T47D (cell line): ENCODE measurements at places on chromosomes 6 and 20.
A peak's percentile ranks its signal among the peaks of the same experiment; 100 is the strongest.

GRCh38 chr20:13105864-13106457 is 97.2 kb downstream of the SPTLC3 start:
- peak; percentile 49 for DNase-seq

DNA sequence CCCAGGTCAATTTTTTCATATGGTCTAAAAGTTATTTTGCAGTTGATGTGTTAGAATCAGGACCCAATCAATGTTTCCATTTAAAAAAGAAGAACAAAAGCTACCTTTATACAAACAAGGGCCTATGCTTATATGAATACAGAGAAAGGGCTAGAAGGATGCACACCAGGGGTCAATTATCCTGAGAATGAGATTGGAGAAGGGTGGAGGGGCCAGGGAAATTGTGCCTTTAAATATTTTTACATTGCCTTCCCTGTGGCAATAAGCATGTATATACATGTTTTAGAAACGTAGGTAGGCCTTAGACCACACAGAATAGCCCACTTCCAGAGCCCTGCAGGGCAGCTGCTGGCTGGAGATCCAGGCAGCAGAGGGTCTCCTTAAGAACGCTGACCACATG is 12.7 kb downstream of the EXOC2 start:
- no peak for DNase-seq

DNA sequence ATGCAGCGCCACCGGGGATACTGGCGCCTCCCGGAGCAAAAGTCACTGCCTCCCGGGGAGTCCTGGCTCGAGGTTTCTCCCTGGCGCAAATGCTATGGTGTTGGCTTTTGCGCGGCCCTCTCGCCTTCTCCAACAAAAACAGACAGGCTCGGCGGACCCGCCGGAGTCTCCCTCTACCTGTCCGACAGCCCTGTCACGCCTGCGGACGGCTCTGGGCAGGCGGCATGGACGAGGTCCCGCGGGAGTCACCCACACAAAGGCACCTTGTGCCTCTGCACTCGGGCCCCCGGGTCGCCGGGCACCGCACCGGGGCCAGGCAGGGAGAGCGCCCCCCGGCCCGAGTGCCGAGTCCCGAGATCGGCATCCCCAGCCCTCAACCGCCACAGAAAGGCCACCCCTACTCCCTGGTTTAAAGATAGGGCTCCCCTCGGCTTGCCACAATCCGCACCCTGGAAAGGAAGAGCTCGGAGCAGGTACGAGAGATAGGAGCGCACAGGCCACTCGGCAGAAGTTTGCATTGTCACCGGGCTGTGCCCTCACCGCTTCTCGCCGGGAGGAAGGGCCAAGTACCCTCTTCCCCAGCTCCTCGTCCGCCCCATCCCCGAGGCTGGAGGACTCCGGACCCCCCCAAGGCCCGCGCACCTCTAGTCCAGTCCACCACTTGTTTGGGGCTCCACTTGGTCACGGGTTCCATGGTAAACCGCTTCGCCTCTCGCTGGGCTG is 903 bp downstream of the CNKSR3 start:
- DNase-seq, result no peak

GRCh38 chr6:43943781-43944250 is 173.8 kb downstream of the VEGFA start:
- DNase-seq, result no peak

GRCh38 chr6:33996120-33996475 is 149.8 kb downstream of the GRM4 start:
- no peak for DNase-seq

DNA sequence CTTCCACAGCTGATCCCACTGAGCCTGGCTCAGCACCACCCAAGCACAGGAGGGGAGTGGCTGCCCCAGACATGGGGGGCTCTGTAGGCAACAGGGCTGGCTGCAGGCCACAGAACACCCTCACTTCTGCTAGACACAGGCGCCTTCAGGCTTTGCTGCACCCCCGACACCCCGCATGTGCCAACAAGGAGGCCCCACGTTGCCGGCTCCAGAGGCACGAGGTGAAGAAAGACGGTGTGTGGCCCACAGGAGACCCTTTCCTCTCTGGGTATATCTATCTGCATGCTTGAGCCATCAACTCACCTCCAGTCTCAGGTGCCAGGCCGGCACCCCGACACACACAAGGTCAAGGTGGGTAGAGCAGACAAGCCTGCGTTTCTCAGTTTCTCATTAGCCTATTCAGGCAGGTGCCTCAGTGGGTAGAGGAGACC is 158.3 kb downstream of the DLL1 start:
- DNase-seq, result no peak

GRCh38 chr6:111154981-111155380 is 67.7 kb downstream of the SLC16A10 start:
- DNase-seq, result no peak

GRCh38 chr6:62323818-62324431 is 37.9 kb upstream of the KHDRBS2 start:
- no peak for DNase-seq

DNA sequence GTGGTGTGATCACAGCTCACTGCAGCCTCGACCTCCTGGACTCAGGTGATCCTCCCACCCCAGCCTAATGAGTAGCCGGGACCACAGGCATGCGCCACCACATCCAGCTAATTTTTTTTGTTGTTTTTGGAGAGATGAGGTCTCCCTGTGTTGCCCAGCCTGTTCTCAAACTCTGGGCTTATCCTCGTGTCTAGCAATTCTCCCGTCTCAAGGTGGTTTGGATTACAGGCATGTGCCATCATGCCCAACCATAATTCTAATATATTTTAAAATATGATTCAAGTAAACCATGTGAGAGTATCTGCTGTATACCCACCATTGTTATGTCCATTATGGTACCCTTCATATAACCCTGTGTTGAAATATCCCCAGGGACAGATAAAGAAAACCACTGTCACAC is 60.3 kb upstream of the C20orf144 start:
- no peak for DNase-seq

DNA sequence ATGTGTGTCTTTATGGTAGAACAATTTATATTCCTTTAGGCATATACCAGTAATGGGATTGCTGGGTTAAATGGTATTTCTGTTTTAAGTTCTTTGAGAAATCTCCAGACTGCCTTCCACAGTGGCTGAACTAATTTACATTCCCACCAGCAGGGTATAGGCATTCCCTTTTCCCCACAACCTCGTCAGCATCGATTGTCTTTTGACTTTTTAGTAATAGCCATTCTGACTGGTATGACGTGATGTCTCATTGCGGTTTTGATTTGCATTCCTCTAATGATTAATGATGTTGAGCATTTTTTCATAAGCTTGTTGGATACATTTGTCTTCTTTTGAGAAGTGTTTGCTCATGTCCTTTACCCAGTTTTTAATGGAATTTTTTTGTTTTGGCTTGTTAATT is 5.3 kb upstream of the TASP1 start:
- DNase-seq, result no peak

DNA sequence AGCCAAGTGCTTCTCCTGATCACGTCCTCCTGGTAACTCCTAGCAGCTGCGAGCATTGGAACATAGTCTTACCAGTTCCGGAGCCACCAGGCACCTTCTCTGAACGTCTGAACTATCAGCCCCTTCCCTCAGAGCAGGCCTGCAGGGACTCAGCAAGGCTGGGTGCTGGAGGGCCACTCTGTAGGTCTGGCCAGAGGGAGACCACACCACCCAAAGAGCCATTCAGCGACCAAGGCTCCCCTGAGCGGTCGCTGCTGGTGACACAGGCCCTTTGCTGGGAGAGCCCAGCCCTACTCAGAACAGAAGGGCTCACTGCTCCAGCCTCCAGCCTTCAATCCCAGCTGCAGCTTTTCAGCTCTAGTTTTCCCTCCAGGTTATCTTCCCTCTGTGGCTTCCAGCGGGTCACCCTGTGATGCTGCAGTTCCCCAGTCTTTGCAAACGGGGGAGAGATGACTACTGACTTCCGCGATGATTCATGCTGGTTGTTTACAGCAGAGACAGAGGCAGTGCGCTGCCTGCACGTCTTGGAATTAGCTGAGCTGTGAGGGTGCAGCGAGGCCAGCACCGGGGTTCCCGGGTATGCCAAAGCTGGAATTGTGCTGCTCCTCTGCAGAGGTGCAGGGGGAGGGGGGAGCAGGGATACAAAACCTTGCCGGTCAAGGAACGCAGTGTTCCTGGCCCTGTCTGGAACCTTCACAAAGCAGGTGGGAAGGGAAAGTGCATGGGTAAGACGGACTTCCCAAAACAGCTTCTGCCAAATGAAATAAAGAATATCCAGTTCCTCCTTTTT is 161.4 kb downstream of the LY86 start:
- no peak for DNase-seq

GRCh38 chr6:142374965-142375733 is 73.3 kb downstream of the ADGRG6 start:
- DNase-seq, result no peak
